Upper lobe of right lung (tissue), 1 donor: ENCODE measurements at places on chromosomes 7 and 10. TPM values are rescaled to one million over a fixed set of nuclear protein-coding genes. Genes with fewer than 3 reads are reported as not detected.

DNA sequence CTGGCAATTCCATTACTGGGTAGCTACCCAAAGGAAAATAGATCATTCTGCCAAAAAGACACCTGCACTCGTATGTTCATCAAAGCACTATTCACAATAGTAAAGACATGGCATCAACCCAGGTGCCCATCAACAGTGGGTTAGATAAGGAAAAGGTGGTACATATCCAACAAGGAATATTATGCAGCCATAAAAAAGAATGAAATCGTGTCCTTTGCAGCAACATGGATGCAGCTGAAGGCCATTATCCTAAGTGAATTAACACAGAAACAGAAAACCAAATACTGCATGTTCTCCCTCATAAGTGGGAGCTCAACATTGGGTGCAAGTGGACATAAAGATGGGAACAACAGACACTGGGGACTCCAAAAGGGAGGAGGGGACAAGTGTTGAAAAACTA lies 93.2 kb downstream of the HIP1 start:
- DNase-seq: no peak

- DNase-seq: no peak
These were observed 15.0 kb upstream of the RNF32 start for GRCh38 chr7:156625580-156625979.

DNA sequence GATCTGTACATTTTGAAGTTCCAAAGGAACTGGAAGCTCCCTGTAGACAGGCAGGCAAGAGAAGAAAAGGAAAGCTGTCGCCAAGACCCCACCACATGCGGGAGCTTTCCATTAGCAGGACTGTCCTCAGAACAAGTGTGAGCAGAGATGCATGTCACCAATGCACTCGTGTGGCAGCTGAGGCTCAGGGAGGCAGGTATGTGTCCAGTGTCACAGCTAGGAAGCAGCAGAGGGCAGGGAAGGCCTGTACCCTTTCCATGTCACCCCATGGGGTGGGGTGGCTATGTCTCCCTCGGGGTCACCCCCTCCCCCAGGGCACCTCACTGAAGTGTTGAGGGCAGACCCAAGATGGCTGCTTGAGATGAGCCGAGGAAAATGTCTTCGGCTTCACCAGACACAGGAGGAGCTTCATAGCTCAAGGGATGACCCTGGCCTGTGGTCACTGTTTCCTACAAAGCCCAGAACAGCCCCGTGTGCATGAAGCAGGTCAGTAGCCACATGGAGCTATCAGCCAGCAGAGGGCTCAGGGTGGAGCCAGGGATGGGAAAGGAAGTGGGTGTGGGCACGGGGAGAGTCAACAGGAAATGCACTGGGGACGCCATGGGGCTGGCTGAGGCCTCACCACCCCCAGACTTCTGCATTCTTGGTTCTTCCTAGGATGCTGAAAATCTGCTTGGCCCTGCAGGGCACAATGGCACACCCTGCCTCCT lies 96.6 kb downstream of the FAM53B start:
- DNase-seq: peak; percentile 85

The PDK4 gene
- total RNA-seq: 156 TPM

- DNase-seq: no peak
These were observed 303.2 kb downstream of the DOCK4 start for GRCh38 chr7:111903016-111903415.

The COL26A1 gene
- total RNA-seq: 0.58 TPM

DNA sequence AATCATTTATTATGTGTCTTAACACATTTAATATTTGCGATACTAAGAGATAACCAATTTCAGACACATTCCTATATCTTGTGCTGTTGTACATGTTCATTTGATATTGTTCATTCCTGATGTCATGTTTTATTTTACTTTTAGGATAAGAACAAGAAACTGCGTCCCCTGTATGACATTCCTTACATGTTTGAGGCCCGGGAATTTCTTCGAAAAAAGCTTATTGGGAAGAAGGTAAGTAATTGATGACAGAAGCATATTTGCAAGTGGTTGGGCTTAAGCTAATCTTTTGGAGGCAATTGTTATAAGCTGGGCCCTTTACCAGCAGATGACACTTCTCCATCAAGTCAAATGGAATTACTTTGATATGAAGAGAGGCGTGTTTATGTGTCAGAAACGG lies 155.3 kb downstream of the SND1 start:
- DNase-seq: no peak

DNA sequence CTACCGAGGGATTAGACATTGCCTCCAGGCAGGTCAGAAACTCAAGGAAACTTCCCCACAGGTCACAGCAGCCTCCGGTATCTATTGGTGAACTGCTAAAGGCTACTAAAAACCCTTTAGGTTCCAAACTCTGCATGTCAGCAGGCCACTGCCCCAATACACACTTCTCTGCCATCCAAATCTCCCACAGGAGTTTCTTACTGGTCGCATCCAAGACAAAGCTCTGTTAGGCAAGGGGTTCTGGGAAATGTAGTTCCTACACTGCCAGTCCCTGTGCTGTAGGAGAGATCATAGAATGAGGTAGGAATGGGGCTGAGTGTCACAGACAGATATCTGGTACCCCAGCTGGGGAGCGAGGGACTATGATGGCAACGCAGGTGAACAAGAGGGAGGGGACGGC lies 757.0 kb upstream of the C7orf33 start:
- no peak for DNase-seq

DNA sequence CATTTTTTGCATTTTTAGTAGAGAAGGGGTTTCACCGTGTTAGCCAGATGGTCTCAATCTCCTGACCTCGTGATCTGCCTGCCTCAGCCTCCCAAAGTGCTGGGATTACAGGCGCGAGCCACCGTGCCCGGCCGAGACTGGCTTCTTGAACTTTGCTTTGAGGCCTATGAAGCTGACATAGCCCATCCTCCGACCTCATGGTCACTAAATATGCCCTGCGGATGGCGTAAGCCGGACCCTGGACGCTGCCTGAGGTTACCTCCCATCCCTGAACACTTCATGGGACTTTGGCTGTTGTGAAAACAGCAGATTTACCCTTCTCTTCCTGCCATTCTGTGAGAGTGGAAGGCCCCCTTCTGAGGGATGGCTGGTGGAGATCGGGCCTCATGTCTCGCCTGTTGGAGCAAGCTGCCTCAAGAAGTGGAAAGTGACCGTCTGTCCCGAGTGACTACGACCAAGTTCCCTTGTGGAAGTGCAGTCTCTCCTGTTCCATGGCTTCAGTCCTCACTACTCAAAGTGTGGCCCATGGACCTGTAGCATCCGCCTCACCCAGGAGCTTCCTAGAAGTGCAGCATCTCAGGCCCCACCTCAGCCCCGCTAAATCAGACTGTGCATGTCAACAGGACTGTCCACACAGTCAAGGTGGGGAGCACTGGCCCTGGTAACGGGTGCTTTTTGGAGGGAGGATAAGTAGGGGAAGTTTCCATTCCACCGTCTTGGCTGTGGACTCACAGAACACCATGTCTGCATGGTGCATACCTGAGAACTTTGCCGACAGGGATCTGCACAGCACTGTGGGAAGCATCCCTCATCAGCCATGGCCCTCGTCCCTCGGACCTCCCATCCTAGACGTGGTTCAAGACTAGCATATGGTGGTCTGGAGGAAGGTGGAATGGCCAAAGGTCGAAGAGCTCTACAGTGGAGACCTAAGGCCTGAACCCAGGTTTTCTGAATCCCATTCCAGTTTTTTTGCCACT lies 210.5 kb upstream of the SHH start:
- DNase-seq: no peak

DNA sequence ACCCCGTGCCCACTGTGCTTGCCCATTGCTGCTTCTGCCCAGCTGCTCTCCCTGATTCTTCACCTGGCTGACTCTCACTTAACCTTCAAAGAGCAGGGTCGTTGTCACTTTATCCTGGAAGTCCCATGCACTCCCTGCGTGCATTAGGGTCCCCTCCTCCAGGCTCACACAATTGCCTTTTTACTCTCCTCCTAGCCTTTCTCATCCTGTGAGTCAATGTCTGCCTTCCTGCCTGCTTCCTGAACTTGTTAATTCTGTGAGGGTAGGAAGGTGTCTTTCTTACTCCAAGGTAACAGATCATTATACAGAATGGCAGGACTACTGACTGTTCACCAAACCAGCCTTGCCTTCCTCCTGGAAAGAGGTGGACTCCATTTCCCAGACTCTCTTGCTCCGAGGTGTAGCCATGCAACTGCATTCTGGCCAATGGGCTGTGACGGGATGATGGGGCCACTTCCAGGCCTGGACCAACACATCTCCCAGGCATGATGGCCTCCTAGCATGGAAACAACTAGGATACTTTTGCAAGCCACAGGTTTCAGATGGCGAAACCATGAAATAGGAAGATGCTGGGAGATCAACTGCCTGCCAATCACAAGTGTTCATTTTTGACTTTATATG lies 54.7 kb downstream of the ARHGAP22 start:
- DNase-seq: no peak

The MARVELD1 gene
- 43.8 TPM for total RNA-seq

DNA sequence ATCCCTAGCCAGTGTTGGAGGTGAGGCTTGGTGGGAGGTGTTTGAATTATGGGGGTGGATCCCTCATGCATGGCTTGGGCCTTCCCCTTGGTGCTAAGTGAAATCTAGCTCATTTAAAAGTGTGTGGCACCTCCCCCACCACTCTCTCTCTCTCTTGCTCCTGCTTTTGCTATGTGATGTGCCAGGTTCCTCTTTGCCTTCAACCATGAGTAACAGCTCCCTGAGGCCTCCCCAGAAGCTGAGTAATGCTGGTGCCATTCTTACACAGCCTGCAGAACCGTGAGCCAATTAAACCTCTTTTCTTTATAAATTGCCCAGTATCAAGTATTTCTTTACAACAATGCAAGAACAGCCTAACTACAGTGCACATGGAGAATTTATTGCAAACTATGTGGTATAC lies 188.8 kb upstream of the POT1 start:
- no peak for DNase-seq

DNA sequence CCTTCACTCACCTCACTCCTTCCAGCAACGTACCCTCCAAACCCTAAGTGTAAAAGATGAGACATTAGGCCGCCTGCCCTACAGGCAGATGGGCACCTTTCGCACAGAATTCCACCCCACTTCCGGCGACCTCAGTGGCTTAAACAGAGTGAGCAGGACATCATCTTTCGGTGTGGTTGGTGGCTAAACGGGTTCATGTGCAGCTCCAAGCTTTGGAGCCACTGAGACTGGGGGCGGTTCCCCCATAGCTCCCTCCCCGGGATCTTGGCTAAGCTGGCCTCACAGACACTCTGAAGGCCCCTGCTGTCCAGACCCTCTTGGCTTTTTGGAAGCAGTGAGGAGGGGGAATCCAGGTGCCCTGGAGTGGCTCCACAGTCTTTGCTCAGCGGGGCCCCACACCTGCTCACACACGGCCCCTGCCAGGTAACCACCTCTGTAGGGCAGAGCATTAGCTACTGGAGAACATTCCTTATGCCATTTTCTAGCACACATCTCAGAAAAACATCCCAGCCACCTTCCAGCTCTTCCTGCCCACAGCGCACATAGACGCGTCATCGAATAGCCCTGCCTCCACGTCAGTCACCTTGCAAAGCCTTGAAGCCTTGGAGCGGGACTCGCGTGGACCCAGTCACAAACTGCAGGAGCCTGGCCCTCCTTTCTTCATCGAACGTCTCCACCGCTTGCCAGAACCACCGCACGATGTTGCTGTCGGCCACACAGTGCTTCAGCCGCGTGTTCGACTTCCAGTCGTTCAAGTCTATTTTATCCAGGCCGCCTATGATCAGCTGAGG lies 108.8 kb downstream of the SMURF1 start:
- no peak for DNase-seq

- DNase-seq: no peak
These were observed 561 bp downstream of the FGFR2 start for GRCh38 chr10:121597504-121598262.

The CDK14 gene
- 47.2 TPM for total RNA-seq

DNA sequence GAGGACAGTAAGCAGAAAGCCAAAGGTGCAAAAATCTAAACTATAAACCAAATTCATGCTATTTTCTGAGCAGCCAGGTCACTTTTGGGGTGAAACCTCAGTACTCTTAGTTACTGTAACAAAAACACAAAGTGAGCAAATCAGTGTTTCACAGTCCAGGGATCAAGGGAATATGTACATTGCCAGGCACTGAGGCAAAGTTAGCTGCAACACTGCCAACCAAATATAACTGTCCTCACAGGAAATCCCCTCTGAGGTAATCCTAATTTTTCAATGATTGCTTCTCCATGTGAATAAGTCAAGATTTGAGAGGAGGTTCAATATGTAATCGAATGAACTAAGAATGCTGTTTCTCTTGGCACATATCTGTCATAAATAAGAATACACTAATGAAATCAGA lies 229.7 kb downstream of the TSPAN12 start:
- DNase-seq: no peak

The CYP2C18 gene
- 1.1 TPM for total RNA-seq

The UTF1 gene
- not detected for total RNA-seq

DNA sequence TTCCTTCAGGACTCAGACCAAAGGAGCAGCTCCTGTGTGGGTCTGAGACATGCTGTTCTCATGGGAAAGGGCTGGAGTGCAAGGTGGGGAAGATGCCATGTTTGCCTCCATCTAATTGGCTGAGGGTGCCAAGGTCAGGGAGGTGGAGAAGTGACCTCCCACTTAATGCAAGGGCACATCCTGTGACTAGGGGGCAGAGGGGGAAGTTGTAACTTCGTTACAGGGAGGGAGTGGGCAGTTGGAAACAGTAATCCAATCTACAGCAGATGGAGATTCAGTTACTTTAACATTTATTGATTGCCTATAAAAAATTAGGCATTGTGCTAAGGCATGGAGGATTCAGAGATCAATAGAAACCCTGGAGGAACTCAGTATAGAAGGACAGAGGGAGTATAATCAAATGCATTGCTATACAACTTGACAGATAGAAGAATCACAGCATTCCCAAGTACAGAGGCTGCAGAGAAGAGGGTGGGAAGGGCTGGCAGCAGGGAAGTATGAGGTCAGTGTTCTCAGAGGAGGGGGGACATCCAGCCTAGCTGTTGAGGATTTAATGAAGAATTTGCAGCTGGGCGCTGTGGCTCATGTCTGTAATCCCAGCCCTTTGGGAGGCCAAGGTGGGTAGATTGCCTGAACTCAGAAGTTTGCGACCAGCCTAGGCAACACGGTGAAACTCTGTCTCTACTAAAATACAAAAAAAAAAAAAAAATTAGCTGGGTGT lies 75.9 kb downstream of the CCNY start:
- DNase-seq: no peak

- DNase-seq: no peak
These were observed 7.8 kb downstream of the COG5 start for GRCh38 chr7:107555893-107556292.

GRCh38 chr7:157683747-157684156 lies 346.9 kb downstream of the DNAJB6 start:
- peak; percentile 41 for DNase-seq

GRCh38 chr7:47622946-47623640 lies 41.2 kb upstream of the TNS3 start:
- no peak for DNase-seq

DNA sequence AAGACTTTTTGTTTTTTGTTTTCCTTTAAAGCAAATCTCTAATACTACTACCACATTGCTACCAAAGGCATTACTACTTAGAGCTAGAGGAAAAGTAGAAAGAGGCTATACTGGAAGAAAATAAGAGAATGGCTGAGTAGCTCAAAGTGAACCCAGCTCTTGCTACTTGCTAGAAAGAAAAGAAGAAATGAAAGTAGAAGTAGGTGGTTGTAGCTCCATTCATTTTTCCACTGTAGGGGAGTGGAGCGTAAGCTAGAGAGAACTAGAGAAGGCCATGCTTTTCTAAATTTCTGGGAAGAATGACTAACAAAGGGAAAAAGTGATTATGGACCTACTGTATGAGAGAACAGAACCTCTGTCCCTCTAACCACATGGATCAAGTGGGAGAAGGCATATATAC lies 184.4 kb downstream of the PON1 start:
- no peak for DNase-seq

The XRCC2 gene
- total RNA-seq: 0.46 TPM
